ENCODE measurements at places on chromosomes 3 and 15.

DNA sequence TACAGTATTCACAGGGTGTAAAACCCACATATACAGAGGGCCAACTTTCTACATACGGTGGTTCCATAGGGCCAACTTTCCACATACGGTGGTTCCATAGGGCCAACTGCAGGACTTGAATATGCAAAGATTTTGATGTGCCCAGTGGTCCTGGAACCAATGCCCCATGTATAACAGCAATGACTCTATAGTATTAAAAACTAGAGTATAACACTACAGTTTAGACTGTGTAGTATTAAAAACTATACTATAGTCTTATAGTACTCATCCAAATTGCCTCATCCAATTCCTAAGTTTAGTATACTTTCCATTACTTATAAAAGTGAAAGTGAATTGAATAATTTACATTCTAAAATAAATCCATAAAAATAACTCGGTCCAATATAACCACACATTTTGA lies 75.9 kb downstream of the GSK3B start:
- no peak for DNase-seq

- DNase-seq = no peak
Observed at GRCh38 chr3:69266585-69266984, 119.3 kb downstream of the FRMD4B start.

DNA sequence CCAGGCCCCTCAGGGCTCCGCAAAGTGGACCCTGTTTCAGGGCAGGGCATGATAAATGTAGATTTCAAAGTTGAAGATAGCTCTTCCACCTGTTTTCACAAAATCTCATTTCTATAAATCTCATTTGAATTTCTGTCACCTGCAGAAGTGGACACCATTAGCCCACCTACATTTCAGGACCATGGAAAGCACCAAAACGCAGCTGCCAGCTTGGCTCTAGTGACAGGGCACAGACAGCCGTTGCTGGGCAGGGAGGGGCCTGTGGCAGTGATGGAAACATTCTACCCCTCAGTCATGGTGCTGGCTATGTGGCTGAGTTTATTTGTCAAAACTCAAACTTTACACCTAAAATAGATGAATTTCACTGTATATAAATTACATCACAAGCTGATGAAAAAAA lies 40.4 kb downstream of the PRR23E start:
- DNase-seq = no peak

- DNase-seq = no peak
Observed at GRCh38 chr3:10353160-10353559, 32.2 kb upstream of the SEC13 start.

GRCh38 chr3:194300936-194301335 lies 50.2 kb downstream of the CPN2 start:
- DNase-seq = no peak

DNA sequence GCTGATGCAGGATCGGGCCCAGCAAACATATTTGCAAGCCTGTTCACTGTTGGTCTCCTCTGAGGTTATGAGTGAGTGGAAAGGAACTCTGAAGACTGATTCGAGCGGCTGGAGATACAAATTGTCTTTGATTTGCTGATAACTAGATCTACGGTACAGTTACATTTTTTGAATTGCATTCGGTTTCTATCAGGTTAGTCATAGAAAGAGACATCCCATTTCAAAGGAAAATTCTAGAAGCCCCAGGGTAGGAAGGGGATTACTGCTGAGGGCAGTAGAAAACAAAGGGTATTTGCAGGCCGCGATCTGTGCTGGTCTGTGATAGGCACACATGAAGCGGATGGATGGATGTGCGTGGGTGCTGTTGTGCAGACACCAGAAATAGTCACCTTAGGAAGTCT lies 228.4 kb downstream of the ITPR1 start:
- DNase-seq = no peak

- no peak for DNase-seq
Observed at GRCh38 chr15:62976301-62976881, 66.2 kb upstream of the TPM1 start.

DNA sequence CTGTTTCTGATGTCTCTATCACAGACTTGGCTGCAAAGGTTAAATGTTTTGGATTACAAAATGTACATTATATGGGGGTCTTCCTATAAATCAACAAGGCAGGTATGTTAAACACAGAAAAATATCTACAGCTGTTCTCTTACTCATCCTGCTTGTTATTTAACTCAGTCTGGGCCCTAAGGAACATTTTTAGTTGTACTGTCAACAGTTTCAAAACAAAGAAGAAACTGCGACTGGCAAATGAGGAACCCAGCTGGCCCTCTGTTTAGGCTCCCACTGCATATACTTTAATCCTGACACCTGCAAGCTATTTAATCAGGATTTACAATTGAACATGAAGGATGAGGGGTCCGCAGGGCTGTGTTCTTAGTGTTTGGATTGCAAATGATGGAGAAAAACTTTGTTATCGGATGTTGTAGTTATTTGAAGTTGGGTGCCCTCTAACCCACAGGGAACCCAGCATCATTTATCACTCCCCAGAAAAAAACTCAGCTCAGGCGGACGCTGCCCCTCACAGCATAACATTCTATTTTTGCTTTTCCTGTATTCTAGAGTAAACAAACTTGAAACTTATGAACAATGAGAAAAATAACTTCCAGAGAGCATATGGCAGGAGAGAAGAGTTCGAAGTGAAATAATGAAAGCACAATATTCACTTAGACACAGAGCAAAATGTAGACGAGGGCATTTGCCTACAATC lies 91.2 kb downstream of the POLR2M start:
- no peak for DNase-seq

DNA sequence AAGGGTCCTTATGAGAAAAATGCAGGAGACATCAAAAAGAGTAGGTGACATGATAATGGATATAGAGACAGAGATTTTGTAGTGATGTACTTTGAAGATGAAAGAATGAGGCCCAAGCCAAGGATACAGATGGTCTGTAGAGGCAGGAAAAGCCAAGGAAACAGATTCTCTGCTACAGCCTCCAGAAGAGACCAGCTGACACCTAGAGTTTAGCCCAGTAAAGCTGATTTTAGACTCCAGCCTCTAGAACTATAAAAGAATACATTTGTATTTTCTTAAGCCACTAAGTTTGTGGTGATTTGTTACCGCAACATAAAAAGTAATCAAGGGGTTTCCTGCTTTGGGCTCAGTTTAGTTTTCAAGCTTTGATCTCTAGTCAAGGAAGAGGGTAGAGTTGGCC lies 64.8 kb downstream of the STRIT1 start:
- no peak for DNase-seq

GRCh38 chr3:9222956-9223639 lies 26.3 kb downstream of the SRGAP3 start:
- DNase-seq = no peak

DNA sequence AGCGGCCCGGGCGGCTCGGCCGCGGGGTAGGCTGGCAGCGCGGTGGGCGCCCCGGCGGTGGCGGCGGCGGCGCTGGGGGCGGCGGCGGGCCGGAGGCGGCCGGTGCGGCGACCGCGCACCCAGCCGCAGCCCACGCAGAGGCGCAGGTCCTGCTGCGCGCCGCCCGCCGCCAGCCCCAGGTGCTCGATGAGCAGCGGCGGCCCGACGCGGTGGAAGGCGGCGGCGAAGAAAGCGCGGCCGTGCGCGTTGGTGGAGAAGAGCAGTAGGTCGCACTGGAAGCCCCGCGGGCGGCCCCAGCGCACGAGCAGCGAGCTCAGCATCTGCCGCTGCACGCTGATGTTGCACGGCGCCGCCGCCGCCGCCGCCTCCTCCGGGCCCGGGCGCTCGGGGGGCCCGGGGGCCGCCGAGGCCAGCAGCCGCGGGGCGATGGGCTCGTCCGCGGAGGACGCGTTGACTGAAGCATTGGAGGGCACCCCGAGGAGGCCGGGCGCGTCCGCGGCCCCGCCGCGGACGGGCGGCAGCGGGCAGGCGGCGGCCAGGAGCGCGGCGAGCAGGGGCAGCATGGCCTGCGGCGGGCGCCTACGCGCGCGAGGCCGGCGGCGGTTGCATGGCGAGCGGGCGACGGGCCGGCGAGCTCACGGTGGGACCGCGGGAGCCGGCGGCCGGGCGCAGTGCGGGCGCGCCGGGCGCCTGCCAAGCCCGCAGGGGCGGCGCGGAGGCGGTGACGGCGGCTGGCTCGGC lies 452 bp downstream of the TMEM158 start:
- DNase-seq = no peak

GRCh38 chr3:129016356-129016719 lies 15.2 kb downstream of the EFCC1 start:
- peak; percentile 69 for DNase-seq

DNA sequence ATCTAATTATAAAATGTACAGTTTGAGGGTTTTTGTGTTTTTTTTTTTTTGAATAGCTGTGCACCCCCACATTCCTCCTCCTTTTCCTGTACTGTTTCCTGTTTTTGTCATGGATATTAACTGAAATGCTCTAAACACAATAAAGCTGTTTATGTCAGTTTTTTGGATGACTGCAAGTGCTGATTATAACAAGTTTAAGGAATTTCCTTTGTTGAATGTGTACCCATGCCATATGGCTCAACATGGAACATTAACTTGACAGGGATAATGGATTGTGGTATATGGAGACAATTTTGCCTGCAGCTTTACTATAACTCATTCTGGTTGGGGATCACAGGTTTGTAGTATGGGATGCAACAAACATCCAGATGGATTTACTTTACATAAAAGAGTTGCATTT lies 216.4 kb downstream of the TCF12 start:
- no peak for DNase-seq

DNA sequence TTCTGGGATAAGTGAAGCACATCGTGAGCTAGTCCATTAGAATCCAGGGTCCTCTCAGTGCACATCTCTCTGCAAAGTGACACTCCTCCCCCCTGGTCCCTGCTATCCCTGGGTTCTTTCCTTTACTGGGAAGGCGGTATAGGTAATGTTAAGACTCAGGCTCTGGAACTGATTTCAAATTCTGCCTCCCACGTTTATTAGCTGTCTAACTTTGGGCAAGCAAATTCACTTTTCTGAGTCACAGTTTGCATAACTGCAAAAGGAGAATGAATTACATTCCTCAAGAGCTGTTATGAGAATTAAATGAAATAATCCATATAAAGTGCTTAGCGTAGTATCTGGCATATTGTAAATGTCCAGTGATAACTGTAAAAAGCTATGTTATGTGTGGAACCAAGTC lies 168.1 kb upstream of the LRRN1 start:
- no peak for DNase-seq

- no peak for DNase-seq
Observed at GRCh38 chr3:130529486-130530215, 12.7 kb downstream of the COL6A6 start.

DNA sequence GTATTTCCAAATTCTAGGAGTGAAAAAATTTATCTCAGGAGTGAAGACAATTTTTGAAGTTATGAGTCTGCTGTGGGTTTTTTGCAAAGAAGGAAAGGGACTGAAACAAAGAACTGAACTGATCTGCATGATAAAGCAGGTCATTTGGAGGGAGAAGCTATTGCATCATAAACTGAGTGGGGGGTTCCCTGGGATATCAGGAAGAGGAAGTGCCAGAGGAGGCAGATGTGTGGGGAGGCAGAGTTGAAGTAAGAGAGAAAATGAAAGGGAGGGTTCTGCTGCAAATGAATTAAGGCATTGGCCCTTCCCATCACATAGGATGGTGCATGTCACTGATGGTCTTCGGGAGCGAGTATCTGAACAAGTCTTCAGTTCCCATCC lies 379.2 kb downstream of the VPS13C start:
- no peak for DNase-seq

GRCh38 chr3:17111586-17111985 lies 226.8 kb downstream of the PLCL2 start:
- no peak for DNase-seq

GRCh38 chr15:64749167-64749566 lies 26.2 kb downstream of the RBPMS2 start:
- DNase-seq = no peak

DNA sequence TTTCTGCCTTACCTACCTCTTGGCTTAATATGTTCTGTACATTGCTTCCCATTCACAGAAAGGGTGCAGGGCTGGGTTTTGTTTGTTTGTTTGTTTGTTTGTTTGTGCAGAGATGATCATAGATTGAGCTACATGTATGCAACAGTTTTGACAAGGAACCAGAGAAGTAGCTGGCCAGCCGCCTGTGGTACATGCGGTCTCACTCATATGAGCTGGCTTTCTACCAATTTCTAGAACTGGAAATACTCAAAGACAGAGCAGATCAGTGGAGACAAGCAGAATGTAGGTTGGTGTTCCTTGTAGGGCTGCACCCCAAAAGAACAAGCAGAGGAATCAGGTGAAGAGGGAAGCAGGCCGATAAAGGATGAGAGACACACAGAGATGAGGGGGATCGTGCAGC lies 502.7 kb downstream of the SOX2 start:
- no peak for DNase-seq

DNA sequence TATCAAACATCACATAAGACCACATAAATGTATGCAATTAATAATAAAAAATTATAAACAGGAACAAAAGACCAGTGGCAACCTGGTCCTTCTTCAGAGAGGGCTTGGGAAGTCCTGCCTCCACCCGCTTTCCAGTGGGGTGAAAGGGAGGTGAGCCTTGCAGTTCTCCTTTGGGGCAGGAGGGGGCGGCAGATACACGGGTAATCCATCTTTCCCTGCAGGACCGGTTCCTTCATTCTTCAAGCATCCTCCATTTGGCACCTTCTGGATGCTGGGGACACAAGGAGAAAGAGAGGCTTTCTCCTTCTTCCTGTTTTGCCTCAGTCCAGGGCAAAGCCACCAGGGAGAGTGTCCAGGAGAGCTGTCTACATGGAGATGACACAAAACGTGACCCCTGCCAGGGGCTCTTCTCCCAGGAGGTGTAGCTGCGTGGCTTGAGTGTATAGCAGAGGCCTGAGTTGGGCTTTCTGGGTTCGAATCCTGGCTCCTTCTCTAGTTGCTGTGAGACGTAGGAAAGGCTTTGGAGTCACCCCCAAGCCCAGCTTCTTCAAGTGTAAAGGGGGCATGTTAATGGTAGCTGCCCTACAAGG lies 23.2 kb downstream of the RPLP1 start:
- DNase-seq = peak; percentile 67

DNA sequence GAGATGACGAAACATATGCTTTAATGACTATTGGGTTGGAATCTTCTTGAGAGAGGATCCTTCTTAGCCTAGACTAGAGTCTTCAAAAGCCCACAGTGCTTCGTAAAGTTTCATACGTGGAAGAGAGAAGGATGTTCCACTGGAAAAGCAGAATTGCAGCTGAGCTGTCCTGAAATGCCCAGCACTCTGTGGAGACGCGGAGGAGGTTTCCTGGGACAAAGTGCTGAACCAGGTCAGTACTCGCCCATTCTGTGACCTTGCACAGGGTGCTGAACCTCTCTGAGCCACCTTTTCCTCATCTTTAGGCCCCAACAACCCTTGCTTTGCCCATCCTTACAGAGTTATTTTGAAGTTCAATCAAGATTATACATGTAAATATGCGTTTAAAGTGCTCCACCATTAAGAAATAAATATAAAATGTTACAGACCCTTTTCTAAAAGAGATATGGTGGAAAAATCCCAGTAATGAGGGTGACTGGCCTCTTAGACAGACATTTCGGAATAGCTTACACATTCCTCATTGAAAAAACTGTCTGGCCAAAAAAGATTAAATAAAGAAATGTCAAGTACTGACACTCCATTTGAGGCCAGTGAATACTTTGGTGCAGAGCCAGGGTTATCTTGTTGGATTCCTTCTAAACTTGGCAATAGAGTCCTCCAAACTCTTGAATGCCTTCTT lies 4.2 kb upstream of the MAGEF1 start:
- no peak for DNase-seq
